ENCODE measurements at places on chromosomes 1 and 21.

GRCh38 chr21:26529526-26529925, 43.6 kb downstream of the CYYR1 start:
- no peak for DNase-seq

GRCh38 chr1:188220051-188220450, 1391.3 kb downstream of the PLA2G4A start:
- DNase-seq = no peak

DNA sequence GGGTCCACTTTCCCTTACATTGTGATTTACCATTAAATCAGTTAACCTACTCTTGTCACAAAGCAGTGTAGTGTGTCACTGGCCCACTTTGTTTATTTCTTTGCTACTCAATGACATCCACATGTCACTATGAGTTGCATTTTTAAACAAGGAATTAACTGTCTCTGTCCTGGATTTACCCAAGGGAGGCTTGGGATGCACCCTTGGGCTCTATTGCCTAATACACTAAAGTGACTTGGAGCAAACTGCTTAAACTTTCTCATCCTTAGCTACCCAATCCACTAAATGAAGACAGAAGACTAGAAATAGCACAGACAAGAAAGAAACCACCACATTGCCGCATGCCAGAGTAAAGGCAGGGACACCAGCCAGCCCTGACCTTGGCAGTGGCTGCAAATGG, 136.2 kb upstream of the TIAM1 start:
- no peak for DNase-seq

GRCh38 chr21:45050797-45051489, 23.4 kb upstream of the ADARB1 start:
- DNase-seq = no peak

- no peak for DNase-seq
These were observed 86.0 kb downstream of the PCNX2 start for GRCh38 chr1:233209481-233209880.

GRCh38 chr1:111857194-111857651, 101.5 kb downstream of the DDX20 start:
- DNase-seq = no peak

- no peak for DNase-seq
These were observed 484.3 kb downstream of the LMO4 start for GRCh38 chr1:87812871-87813577.

DNA sequence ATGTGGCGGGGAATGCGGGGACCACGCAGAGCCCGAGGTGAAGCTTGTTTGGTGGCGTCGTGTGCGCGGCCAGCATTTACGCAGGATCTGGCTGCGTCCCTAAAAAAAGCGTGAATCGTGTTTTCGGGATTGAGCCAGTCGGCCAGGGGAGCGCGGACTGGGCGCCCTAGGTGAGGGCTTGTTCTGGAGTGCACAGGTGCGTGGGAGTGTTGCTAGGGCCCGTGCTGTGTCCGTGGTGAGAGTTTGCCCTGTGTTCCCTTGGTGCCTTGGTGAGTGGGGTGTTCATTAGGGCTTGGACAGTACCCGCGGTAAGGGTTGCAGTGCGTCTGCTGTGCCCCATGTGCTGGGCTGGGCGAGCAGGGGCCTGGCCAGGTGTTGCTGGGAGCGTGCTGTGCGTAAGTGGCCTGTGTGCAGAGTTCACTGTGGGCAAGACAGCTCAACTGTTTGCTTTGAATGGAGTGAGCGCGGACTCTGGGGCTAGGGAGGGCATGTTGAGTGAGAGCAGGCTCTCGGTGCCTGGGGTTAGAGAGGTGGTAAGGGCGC, 673 bp downstream of the CD46 start:
- no peak for DNase-seq

DNA sequence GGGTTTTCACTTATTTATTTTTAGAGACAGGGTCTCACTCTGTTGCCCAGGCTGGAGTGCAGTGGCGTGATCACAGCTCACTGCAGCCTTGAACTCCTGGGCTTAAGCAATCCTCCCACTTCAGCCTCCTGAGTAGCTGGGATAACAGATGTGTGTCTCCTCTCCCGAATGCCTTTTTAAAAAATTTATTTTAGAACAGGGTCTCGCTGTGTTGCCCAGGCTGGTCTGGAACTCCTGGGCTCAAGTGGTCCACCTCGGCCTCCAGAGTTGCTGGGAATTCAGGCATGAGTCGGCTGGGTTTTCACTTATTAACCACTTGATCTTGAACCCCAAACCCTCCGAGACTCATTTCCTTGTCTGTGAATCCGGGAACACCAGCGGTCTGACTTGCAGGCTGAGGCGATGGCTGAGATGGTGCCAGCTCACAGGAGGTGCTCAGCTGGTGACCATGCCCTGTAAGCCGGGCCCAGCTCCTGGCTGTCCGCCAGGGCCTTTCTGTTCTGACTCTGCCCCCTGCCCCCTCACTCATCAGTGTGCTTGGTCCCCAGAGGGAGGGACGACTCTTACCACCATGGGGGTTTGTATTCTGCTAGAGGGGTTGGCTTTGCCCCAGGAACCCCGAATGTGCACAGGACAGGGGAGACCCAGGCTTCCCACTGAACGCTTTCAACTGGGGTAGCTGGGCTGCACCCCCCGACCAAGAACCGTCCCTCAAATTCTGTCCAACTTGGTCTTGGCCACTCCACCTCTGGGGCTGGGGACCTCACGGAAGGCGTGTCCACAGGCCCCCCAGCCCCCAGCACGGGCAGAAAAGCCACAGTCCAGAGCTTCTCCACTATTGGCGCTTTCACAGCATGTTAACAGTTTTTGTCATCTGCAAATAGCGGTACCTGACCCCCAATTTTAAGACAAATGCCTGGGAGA, 22.5 kb downstream of the MMEL1 start:
- no peak for DNase-seq

GRCh38 chr21:25191141-25191540, 416.1 kb downstream of the MRPL39 start:
- no peak for DNase-seq

DNA sequence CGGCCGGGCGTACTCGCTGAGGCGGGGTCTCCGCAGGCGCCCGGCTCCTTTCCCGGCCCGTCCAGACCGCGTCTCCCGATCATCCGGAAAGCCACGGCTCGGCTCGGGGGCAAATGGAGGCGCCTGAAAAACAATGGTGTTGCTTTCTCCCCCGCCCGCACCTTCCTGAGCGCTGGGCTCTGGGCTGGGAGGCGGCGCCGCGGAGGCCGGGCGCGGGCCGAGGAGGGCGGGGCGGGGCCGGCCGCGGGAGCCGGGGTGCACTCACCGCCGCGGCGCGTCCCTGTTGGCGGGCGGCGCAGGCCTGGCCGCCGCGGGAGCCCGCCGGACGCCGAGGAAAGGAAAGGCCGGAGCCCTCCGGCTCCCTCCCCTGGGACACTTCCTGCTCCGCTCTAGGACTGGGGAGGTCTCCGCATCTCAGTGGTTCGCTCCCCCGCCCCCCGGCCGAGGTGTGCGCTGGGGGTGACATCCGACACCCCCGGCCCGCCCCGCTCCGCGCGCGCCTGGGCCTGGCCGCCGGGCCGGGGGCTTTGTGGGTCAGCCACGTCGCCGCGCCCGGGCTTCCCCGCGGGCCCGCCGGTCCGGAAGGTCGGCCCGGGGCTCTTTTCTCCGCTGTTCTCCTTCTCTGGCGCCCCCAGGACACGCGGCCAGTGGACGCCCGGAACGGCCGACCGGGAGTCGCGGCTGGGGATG, at the start of gene ZNF496:
Gene ZNF496, minus strand, starts transcription at position 343 of the 690 bp plus-strand sequence. CDS start 2,289 bp downstream, outside the sequence.
- peak; percentile 45 for DNase-seq

DNA sequence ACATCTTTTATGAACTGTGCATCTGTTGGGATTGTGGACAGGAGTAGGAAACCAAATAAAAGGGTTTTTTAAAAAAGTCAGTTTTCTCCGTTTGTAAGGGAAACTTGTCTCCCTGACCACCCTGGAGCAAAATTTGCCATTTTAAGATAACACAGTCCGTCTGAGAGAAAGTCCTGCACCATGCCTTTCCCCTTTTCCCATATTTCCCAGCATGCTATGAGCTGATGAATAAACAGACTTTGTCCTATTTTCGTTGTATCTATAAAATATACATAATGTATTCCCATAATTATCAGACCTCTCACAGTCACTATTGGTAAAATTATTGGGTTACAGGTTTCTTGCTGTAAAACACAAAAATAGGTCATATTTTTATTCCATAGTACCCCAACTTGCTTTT, 1.7 kb upstream of the AKT3 start:
- no peak for DNase-seq

DNA sequence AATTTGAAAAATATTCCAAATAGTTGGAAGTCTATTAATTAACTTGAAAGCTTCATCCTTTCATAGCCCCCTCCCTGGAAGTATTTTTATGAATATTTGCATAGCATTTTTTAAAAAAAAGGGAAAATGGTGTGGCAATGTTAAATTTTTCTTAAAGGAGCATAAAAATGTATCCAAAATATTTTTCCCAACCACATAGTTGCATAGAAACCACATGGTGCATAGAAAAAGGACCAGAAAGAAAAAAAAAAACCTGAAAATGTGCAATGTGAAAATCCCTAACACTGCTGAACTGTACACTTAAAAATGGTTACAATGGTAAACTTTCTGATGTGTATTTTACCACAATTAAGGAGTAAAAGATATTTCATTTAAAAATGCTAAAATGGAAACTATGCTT, 8.0 kb downstream of the C1orf167 start:
- DNase-seq = no peak

GRCh38 chr1:101444873-101445618, 208.2 kb downstream of the S1PR1 start:
- no peak for DNase-seq

DNA sequence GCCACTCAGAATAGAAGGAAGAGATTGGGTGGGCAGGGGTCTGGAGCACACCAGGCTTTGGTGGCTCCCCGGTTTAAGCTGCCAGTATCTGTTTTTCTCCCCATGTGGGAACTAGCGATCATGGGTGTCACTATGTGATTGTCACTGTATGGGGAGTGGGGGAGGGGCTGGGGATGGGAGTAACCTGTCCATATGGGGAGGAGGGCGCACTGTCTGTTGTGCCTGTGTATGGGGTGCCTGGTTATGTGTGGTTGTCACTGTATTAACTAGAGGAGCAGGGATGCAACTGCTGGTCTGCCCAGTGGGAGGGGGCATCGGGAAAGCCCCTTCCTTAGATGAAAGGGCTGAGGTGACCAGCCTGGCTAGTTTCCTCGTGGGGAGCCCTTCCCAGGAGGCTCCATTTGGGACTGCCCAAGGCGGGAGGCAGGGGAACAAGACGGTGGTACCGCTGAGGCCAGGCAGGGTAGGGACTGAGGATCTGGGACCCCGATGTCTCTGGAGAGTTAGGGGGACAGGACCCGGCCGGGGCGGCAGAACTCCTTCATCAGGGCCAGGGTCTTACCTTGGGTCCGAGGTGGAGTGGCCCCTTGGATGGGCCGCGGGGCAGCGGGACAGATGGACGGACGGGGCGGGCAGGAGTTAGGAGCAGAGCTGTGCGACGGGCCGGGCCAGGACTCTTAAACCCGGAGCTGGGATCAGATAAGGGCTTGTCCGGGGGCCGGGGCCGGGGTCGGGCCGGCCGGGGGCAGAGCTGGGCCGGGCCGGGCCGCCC, at the start of gene KCNJ10:
Gene KCNJ10, minus strand, starts transcription at position 701 of the 772 bp plus-strand sequence. CDS start 27,628 bp downstream, outside the sequence.
- no peak for DNase-seq

DNA sequence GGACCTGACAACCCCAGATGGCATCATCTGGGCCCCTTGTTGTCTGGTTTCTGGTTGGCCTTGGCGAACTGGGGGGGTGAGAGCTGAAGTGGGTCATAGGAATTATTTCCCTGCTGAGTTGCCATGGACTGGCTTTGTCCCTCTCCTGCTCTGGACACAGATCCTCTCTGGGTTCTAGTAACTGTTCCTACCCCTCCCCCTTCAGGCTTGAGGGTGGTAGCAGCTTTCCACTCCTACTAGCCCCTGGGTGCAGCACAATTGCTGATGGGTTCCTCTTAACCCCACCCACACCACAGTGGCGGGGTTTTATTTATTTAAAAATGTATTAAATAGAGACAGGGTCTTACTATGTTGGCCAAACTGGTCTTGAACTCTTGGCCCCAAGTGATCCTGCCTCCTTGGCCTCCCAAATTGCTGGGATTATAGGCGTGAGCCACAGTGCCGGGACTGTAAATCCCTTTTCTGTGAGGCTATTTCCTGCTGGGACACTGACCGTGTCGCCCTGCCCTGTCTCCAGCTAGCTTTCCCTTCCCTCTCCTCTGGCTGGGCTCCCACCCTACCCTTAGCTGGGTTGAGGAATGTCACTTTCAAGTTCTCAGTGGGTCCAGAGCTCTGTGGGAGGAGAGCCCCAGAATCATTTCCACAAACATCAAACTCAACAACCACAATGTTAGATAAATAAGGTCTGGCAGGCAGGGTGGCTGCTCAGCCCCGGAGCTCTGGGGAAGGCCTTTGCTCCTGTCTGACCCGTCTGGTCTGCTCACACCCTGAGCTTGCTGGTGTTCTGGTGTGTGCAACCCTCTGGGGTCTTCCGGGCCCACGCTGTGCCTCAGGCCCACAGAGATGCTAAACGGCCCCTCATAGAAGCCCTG, 112.7 kb upstream of the WNT4 start:
- no peak for DNase-seq

DNA sequence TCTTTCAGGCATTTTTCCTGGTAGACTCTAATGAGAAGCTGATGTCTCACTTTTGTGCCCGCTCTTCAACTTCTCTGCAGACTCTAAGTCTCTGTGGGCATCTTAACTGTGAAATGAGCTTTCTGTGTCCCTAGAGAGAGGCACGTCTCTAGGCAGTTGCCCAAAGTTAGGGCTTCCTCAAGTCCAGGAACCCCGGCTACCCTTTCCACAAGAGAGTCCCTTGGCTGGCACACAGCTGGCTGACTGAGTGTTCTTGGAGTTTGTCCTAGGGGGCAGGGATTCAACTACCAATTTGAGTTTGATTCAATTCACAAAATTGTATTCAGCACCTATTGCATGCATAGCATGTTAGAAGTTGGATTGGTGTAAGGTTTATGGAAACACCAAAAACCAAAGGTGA, 1.4 kb downstream of the GPR61 start:
- no peak for DNase-seq

DNA sequence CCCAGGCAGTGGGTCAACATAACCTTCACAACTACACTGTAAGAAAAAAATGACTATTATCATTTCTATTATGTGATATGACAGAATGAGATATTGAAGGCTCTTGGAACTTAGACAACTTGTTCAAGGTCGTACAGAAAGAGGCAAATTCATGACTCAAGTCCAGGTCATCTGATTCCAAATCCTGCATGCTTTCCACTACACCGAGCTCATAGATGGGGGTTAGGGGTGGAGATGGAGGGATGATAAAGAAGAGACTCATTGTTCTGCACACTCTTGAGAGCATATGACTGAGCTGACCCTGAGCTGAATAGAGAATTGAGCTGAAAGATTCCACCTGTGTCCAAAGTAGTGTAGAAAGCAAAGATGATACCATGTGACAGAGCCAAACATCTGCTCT, 2.8 kb downstream of the FCRL6 start:
- no peak for DNase-seq

DNA sequence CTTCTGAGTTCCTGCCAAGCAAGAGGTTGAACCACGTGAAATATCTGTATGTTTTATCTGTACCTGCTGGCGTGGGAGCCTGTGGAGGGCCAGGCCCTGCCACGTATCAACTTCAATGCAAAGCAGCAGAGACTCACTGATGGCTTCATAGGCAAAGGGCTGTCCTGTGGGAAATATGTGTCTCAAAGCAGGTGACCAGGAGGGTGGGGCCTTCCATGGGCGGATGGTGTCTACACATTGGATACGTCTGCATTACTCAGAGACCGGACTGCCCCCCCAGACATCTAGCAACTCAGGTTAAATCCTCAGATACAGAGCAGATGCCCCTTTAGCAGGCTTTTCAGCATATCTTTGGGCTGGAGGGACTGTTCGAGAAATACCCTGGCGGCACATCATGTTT, 210.8 kb upstream of the C1orf174 start:
- DNase-seq = no peak

GRCh38 chr1:45883658-45884057, 80.2 kb downstream of the MAST2 start:
- no peak for DNase-seq

GRCh38 chr1:77542813-77543420, 139.5 kb downstream of the ZZZ3 start:
- DNase-seq = peak; percentile 5

Measured in GF-D8 (cell line).